Activated CD4-positive, alpha-beta T cell treated with anti-CD3 and anti-CD28 coated beads, Interleukin-2, amount 50 U/mL, for 1 hour (primary cell): ENCODE measurements at places on chromosomes 2 and 18.

DNA sequence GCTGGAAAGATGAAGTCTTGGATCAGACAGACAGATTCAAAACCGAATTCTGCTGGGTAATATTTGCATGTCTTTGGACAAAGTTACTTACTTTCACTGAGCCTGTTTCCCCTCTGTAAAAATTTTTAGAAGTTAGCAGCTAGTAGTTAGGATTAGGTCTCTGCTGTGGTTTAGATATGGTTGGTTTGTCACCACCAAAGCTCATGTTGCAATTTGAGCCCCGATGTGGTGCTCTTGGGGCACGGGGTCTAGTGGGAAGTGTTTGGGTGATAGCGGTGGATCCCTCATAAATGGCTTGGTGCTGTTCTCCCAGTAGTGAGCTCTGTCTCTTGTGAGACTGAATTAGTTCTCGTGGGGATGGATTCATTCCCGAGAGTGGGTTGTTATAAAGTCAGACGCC is 38.9 kb upstream of the PNO1 start:
- no peak for DNase-seq

- DNase-seq: no peak
These were observed 162.2 kb downstream of the ALPK2 start for GRCh38 chr18:58466636-58467205.

GRCh38 chr2:238691596-238692491 is 156.0 kb upstream of the TWIST2 start:
- DNase-seq: no peak

DNA sequence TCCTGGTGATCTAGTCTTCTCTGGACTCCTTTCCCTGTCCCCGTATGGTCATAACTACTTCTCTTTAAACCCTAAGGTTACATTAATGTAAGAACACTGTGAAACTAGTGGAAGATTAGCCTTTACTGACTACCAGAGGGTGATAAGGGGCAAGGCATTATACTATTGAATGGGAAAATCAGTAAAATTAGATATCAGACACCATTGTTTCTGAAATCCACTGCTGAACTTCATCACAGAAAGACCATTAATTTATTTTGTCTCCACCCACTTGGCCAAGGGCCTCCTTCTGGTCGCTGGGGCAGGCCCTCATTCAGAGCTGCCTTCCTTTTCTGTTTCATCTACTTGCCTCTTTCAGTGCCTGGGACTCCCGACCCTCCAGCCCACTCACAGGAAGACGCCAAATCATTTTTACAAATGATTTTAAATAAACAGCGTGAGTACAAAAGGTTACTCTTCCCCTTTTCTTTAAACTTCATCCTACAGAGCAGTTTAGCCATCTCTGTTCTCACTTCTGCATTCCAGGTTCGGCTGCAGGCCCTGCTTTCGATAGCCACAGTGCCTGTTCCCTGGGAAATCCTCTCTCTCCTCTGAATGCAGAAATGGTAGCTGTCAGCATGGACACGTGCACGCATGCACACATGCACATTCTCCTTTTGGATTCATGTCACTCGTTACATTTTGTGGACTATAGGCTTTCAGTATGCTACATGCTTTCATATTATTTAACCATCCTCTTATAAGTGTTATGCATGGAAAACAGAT is 70.3 kb upstream of the DOCK10 start:
- DNase-seq: no peak

GRCh38 chr2:170360546-170361089 is 182.7 kb downstream of the MYO3B start:
- DNase-seq: no peak

DNA sequence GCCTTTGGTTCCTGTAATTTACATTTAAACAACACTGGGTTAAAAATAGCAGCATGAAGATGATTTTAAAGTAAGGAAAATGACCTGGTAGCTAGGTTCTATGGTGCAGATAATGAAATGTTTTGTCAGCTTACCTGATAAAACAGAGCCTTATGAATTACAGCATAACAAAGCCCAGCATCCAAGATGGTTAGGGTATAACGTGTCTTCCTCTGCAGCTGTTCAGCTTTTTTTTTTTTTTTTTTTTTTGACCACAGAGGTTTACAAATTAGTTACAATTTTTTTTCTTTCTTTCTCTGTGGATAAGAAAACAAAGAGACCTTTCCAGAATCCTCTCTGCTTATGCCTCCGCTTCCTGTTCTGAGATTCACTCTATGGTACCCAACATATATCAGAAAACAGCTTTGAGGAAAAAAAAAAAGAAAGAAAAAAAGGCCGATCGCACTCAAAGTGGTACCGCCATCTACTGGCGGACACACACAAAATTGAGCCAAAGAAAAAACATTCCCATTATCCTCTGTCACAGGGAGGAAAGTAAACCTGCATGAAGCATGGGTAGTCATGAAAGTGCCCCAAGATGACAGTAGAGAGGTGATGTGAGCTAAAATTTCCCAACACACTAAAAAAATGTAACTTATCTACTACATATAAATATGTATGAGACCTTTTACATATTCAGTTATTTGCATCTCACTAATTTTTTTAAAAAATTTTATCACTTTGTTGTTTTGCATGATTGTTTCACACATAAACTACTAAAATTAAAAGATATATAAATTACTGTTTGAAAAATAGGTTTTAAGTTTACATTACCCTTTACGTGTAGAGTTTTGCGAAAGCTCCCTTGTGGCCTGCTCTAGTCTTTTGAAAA is at the start of gene SCN3A:
Gene SCN3A (minus strand): TSS at position 362 of the 871 bp plus-strand sequence. CDS start 27,656 bp downstream, outside the sequence.
- no peak for DNase-seq

- DNase-seq: no peak
These were observed 123.8 kb upstream of the WDSUB1 start for GRCh38 chr2:159410276-159410675.

GRCh38 chr2:180405520-180405919 is 398.4 kb upstream of the CWC22 start:
- DNase-seq: no peak
